Activated CD8-positive, alpha-beta memory T cell treated with anti-CD3 and anti-CD28 coated beads for 4 hours (primary cell): ENCODE measurements at places on chromosomes 2 and 18.
A peak's percentile ranks its signal among the peaks of the same experiment; 100 is the strongest.

DNA sequence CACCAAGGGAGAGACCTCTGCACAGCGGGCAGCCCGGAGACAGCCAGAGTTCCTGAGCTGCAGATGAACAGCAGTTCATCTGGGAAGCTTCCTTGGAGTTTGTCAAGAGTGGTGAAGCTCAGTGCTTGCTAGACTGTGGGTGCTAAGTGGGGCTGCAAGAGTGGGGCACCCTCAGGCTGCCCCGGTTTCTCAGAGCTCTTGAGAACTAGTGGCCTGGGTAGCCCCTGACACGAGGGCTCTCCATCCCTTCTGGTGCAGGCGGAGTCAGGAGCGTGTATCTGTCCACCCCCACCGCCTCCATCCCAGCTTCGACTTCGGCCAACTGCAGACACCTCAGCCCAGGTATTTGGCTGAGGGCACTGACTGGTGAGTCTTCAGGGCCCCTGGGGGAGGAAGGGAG lies 222.0 kb downstream of the LOXHD1 start:
- no peak for DNase-seq

DNA sequence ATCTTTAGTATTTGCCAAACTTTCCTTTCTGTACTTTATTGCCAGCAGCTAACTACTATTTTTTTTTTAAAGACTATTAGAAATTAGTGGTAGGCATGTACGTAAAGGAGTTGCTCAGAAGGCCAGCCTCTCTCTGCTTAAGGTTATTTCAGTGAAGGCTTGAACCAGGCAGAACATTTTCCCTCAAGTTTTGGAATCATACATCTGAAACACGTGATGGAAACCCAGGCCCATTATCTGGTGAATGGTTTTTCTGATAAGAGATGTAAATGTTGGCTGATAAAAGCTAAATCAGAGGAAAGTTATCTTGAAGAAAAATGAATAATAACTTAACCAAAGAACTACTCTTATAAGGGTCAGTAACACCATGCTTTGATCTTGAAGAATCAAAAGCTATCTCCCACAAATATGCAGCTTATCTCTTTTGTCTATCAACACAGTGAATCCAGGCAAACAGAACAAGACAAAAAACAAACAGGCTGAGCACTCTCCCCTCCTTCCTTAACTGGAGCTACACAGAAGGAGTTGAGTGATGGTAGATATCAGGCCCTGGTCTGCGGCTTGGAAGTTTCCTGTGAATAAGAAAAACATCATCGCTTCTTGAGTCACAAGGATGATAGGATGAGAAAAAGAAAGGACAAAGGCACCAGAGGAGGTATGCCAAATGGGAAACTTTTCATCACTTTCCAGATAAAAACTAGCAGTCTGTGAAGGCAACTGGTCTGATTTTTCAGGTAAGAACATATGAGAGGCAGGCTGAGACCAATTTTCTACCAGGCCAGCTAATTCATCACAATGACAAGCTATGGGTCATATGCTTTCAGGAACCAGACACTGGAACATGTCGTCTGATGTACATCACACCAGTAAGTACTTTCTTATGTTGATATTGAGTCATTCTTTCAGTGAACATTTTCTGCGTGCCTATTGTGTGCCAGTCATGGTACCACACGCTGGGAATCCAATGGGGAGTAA lies 88.4 kb upstream of the STK17B start:
- peak; percentile 32 for DNase-seq

DNA sequence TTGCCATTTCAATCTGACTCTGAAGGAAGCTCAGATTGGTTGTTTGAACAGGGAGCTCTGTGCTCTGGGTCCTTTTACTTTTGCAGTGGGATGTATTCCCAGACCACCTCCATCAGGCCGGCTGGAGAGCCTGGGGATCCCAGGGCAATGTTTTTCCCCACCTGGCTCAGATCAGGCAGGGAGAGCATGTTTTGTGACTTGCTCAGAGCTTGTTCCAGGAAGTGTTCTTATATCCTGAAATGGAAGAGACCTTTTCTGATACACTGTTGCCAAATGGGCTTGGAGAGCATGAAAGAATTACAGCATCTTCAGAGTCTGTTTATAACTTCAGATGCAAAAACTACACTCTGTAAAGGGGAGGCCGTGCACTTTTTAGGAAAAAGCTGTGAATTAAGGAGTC lies 56.0 kb downstream of the LIPG start:
- DNase-seq = no peak

GRCh38 chr2:204110338-204110741 lies 173.8 kb downstream of the ICOS start:
- peak; percentile 8 for DNase-seq

- DNase-seq = no peak
These were observed 29.2 kb downstream of the NIFK start for GRCh38 chr2:121707344-121707919.

GRCh38 chr2:70511971-70512729 lies 41.5 kb downstream of the TGFA start:
- DNase-seq = no peak

DNA sequence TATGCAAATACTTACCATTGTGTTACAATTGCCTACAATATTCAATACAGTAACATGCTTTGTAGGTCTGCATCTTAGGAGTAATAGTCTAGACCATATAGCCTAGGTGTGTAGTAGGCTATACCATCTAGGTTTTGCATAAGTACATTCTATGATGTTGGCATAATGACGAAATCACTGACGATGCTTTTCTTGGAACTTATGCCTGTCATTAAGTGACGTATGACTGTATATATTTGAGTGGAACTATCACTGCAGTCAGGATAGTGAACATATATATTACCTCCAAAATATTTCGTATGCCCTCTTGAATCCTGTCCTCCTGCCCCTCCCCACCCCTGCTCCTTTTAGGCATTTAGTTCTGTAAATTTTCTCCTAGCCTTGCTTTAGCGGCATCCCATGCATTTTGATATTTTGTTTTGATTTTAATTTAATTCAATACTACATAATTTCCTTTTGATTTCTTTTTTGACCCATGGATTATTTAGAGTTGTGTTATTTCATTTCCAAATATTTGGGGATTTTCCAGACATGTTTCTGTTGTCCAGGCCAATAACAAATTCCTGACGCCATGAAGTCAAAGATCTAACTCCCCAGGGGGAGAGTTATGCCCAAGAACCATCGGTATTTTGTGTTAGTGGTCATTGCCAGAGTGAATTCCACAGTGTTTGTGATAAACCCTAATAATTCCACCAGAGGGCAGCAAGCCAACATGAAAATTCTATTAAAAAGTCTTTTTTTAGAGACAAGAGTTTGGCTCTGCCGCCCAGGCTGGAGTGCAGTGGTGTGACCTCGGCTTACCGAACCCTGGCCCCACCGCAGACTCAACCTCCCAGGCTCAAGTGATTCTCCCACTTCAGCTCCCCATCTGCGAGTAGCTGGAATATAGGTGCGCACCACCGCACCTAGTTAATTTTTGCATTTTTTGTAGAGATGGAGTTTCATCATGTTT lies 24.2 kb upstream of the CASP8 start:
- no peak for DNase-seq

DNA sequence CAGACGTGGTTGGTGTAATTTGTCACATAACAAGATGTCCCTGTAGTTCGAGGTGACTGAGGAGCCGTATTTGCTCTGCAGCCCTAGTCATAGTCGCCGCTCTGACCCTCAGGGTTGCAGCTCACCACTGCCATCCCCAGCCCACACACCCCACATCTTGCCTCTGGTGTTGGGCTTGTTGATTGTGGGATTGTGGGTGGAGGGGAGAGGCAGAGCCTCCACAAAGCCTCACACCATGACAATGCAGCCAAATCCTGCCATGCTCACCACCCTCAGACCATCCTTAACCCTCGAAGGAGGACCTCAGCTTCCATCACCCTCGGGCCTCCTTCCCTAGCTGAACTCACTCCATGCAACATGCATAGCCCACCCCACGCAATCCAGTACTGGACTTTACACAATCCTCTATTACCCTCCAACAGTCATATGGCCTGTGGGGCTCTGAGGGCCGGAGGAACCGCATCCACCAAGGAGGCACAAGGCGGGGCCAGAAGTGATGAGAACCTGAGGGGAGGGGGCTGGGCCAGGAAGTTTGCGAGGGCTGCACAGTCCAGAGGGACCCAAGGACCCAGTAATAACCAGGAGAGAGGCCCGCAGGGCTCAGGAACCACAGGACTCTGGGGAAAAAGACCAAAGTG lies 11.6 kb downstream of the PKDCC start:
- no peak for DNase-seq

GRCh38 chr18:33051407-33051806 lies 278.6 kb upstream of the KLHL14 start:
- DNase-seq = no peak

GRCh38 chr2:2732331-2733119 lies 401.4 kb upstream of the MYT1L start:
- no peak for DNase-seq

DNA sequence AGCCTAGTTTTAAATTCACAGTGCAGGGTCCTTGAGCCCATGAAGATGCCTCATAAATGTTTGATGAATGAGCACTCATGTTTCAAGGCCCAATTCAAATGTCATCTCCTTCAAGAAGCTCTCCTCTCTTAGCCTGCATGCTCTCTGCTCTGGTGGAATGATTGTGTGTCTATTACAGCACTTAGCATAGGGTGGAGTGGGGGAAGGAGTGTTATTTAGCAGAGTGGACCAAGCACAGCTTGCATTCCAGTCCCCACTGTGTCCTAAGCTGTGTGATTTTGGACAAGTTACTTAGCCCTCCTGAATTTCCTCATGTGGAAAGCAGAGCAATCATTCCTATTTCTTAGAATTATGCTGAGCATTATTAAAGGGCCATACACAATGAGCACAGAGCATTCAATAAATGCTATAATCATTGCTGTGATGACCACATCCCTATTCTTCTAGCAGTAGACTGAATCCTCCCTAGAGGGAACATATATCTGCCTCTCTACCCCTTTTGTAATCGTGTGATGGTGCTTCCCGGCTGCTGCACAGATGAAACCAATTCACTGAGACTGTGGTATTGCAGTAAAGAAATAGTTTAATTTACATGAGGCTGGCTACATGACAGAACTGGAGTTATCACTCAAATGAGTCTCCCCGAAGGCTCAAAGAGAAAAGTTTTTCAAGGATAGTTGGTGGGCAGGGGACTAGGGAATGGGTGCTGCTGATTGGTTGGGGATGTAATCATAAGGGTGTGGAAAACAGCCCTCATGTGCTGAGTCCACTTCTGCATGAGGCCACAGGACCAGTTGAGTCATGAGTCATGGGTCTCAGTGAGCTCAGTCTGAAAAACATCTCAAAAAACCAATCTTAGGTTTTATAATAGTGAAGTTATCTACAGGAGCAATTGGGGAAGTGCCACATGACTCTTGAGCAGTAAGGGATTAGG lies 173.4 kb upstream of the NDUFV2 start:
- no peak for DNase-seq
